Fibroblast of upper back skin (primary cell): ENCODE measurements at places on chromosomes 3 and 15.

GRCh38 chr3:60175680-60176079 is 1075.6 kb downstream of the FHIT start:
- DNase-seq = no peak

GRCh38 chr3:188752850-188753249 is 418.9 kb upstream of the TPRG1 start:
- no peak for DNase-seq

GRCh38 chr3:181860235-181860634 is 148.5 kb downstream of the SOX2 start:
- DNase-seq = no peak

DNA sequence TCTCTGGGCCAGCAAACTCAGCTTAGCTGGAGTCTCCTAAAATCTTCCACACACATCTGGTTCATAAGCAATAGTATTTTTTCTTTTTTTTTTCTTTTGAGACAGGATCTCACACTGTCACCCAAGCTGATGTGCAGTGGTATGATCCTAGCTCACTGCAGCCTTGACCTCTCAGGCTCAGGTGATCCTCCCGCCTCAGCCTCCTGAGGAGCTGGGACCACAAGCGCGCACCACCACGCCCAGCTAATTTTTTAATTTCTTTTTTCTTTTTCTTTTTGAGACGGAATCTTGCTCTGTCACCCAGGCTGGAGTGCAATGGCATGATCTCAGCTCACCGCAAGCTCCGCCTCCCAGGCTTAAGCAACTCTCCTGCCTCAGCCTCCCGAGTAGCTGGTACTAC is 34.3 kb downstream of the RNU5B-1 start:
- DNase-seq = no peak

- DNase-seq = no peak
Observed at GRCh38 chr3:177410730-177411129, 213.4 kb upstream of the TBL1XR1 start.
